ENCODE measurements at places on chromosomes 4 and X.

- DNase-seq: no peak
Measured at GRCh38 chr4:13201241-13201640, 282.9 kb downstream of the RAB28 start.

GRCh38 chrX:129682979-129683378 is 28.2 kb upstream of the APLN start:
- DNase-seq: no peak

- DNase-seq: no peak
Measured at GRCh38 chr4:159705334-159705733, 602.5 kb downstream of the RAPGEF2 start.

GRCh38 chr4:13248621-13249298 is 235.4 kb downstream of the RAB28 start:
- DNase-seq: no peak

- no peak for DNase-seq
Measured at GRCh38 chr4:54473077-54473545, 184.6 kb upstream of the KIT start.

GRCh38 chr4:76028350-76028765 is 5.1 kb upstream of the CXCL10 start:
- no peak for DNase-seq

Data from activated CD8-positive, alpha-beta memory T cell treated with anti-CD3 and anti-CD28 coated beads, Interleukin-2, amount 50 U/mL, for 4 hours (primary cell).